ENCODE measurements at places on chromosomes 1 and 21. TPM values are rescaled to one million over a fixed set of nuclear protein-coding genes. Genes with fewer than 3 reads are reported as not detected.

The PCP4L1 gene
- not detected for total RNA-seq

The ANGPTL3 gene
- total RNA-seq, result not detected

The GBP6 gene
- not detected for total RNA-seq

The S100A1 gene
- total RNA-seq, result not detected

The NPHS2 gene
- total RNA-seq, result not detected

The OR2T2 gene
- total RNA-seq, result not detected

The TPTE gene
- not detected for total RNA-seq

The PAQR6 gene
- total RNA-seq, result 1.6 TPM

The PLCH2 gene
- total RNA-seq, result 0.32 TPM

The CASZ1 gene
- 5.1 TPM for total RNA-seq

The NIBAN1 gene
- 2.8 TPM for total RNA-seq

The LRRIQ3 gene
- 1.1 TPM for total RNA-seq

The SPOCD1 gene
- total RNA-seq, result 0.27 TPM

The PLA2G2F gene
- not detected for total RNA-seq

The CFAP141 gene
- total RNA-seq, result not detected

The IGSF8 gene
- 9.5 TPM for total RNA-seq

The TSSK3 gene
- total RNA-seq, result 1.1 TPM

The CRNN gene
- total RNA-seq, result not detected

The RWDD3 gene
- 12.1 TPM for total RNA-seq

The STUM gene
- total RNA-seq, result not detected

The DENND1B gene
- total RNA-seq, result 3.3 TPM

The GPR25 gene
- not detected for total RNA-seq

The LRRC7 gene
- 0.11 TPM for total RNA-seq

The PHC2 gene
- 79.0 TPM for total RNA-seq

The ZNF593OS gene
- not detected for total RNA-seq

The SLC22A15 gene
- 0.44 TPM for total RNA-seq

The LCE1C gene
- not detected for total RNA-seq

The RNF186 gene
- total RNA-seq, result not detected

The CD84 gene
- total RNA-seq, result not detected

The CD1B gene
- not detected for total RNA-seq

The EPHA10 gene
- not detected for total RNA-seq

The CNR2 gene
- not detected for total RNA-seq

The GPR161 gene
- 36.5 TPM for total RNA-seq

The PSMB4 gene
- 335 TPM for total RNA-seq

The CHAF1B gene
- 16.4 TPM for total RNA-seq

The AIRE gene
- 0.11 TPM for total RNA-seq

The GPR137B gene
- total RNA-seq, result 12.1 TPM

The SYPL2 gene
- not detected for total RNA-seq

The UTS2 gene
- not detected for total RNA-seq

The PROK1 gene
- not detected for total RNA-seq

The BRDT gene
- total RNA-seq, result not detected

The LCE2B gene
- total RNA-seq, result not detected

The MPL gene
- total RNA-seq, result 0.18 TPM

The JAM2 gene
- total RNA-seq, result 1.1 TPM

The C1orf94 gene
- total RNA-seq, result not detected

The SPRR2F gene
- not detected for total RNA-seq

The LRRN2 gene
- total RNA-seq, result not detected

The COL8A2 gene
- 0.78 TPM for total RNA-seq

The PEAR1 gene
- total RNA-seq, result 88.7 TPM

The HNRNPU gene
- total RNA-seq, result 398 TPM

The MYBPH gene
- not detected for total RNA-seq

The GBP4 gene
- total RNA-seq, result 7.6 TPM

The EXTL1 gene
- total RNA-seq, result not detected

The GPR52 gene
- total RNA-seq, result 2.2 TPM

The OR10Z1 gene
- total RNA-seq, result not detected

The PRDX6 gene
- total RNA-seq, result 259 TPM

The OR2L13 gene
- total RNA-seq, result not detected
